ENCODE measurements at places on chromosomes 4 and X. TPM values are rescaled to one million over a fixed set of nuclear protein-coding genes. Genes with fewer than 3 reads are reported as not detected.
A peak's percentile ranks its signal among the peaks of the same experiment; 100 is the strongest.

DNA sequence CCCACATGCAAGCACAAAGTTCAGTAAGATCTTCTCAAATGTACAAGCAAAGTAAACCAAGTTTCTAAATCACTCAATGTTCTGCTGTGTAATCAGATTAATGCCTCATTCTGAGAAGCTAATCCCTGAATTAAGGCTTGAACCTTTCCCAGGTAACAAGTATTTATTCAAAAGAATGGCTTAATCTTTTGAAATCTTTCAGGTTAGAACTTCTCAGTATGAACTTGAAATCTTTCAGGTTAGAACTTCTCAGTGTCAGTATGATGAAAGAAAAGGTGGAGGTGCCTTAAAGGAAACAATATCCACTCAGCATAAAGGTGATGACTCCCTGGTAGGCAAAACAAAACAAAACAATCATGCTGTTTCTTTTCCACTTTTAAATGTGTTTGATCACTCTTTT lies 29.0 kb downstream of the TMPRSS11B start:
- no peak for DNase-seq

DNA sequence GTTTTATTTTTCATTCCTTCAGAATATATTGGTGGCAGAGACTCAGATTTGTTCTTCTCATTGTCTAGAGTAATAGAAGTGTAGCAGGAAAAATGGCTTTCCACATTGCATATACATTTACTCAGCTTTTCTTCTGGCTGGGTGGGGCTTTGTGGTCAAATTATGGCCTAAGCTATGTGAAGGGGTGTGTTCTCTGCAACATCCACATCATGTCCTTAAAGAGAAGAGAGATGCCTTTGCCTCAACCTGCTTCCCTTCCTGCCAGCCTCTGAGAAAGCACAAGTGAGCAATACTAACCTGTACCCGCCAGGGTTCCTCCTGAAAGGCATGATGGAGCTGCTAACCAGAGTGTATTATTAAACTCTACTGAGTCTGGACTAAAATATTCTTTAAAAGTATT lies 695.6 kb upstream of the FAM241A start:
- DNase-seq = no peak

- no peak for DNase-seq
Measured at GRCh38 chr4:77354550-77354949, 197.5 kb downstream of the CCNG2 start.

NMU gene
- polyA plus RNA-seq = 15.9 TPM

- no peak for DNase-seq
Measured at GRCh38 chr4:167052631-167053091, 181.6 kb downstream of the SPOCK3 start.

DNA sequence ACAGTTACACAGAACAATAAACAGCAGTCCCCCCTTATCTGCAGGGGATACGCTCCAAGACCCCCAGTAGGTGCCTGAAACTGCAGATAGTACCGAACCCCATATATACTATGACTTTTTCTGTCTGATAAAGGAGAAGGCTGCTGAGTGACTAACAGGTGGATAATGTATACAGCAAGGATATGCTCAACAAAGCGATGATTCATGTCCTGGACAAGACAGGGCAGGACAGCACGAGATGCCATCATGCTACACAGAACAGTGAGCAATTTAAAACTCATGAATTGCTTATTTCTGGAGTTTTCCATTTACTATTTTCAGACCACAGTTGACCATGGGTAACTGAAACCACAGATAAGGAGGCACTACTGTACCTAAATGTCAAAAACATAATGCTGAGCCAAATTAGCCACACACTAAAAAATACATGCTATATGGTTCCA lies 76.1 kb downstream of the MANBA start:
- DNase-seq = no peak

DNA sequence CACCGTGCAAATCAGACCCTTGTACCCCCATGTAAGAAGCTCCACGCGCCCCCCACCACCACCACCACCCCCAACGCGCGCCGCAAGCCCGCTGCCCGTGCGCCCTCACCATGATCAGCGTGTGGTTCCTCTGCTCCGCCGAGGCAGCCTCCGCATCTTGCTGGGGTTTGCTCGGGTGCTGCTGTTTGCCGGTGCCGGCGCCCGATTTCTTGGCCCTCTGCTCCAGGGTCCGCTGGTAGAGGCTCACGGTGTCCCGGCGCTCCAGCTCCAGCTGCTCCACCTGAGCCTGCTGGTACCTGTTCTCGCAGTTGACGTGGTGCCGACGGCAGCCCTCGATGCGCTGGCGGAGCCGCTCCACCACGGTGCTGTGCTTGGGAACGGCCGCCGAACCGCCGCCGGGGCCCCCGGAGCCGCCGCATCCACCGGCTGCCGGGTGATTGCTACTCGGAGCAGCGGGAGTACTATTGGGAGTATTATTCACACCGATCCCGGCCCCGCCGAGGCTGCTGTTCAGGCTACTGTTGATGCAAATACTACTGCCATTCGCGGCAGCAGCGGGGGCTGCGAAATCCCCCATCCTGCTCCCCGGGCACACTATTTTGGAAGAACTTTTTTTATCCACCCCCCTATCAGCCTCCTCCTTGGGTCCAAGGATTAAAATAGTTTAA lies 1.1 kb downstream of the MAML3 start:
- no peak for DNase-seq

DNA sequence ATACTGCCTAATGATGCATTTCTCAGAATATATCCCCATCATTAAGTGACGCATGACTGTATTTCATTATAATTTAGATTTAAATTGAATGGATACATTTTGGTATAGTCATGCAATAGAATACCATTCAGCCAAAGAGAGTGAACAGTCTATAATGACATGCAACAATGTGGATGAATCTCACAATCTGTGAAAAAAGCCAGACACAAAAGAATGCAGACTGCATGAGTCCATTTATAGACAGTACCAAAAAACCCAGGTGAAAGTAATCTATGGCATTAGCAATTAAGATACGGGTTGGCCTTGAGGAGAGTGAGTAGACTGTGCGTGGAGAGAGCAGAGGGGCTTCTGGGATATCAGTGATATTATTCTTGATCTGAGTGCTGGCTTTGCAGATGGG lies 239.7 kb upstream of the PGRMC2 start:
- no peak for DNase-seq

- no peak for DNase-seq
Measured at GRCh38 chr4:96844858-96845490, 1005.1 kb downstream of the PDHA2 start.

GRCh38 chr4:188341428-188341827 lies 202.2 kb downstream of the TRIML1 start:
- no peak for DNase-seq

QRFPR gene
- 1.8 TPM for polyA plus RNA-seq

DNA sequence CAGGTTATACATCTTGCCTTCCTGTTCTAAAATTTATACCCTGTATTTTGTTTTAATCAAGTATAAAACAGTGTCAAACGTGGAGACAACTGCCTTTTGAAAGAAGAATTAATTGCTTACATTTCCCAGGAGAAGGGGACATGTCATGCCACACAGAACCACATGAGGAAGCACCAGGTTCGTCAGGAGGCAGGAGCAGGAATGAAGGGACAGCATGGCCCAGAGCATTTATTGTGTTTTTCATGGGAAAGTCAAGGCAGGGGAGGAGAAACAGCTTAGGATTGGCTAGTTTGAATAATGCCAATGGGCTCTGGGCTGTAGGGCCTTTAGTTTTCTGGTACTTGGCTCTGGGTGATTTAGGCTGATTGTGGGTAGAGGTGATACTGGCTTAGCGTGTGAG lies 203.7 kb downstream of the CFAP299 start:
- no peak for DNase-seq

PAGE5 gene
- polyA plus RNA-seq = not detected

- no peak for DNase-seq
Measured at GRCh38 chr4:7337196-7338058, 97.3 kb downstream of the PSAPL1 start.

UGT2B15 gene
- polyA plus RNA-seq = 0.12 TPM

GRCh38 chr4:75412746-75413145 lies 101.5 kb downstream of the RCHY1 start:
- DNase-seq = no peak

FGFBP2 gene
- 0.47 TPM for polyA plus RNA-seq

GRCh38 chrX:44162964-44163475 lies 180.5 kb downstream of the EFHC2 start:
- no peak for DNase-seq

DNA sequence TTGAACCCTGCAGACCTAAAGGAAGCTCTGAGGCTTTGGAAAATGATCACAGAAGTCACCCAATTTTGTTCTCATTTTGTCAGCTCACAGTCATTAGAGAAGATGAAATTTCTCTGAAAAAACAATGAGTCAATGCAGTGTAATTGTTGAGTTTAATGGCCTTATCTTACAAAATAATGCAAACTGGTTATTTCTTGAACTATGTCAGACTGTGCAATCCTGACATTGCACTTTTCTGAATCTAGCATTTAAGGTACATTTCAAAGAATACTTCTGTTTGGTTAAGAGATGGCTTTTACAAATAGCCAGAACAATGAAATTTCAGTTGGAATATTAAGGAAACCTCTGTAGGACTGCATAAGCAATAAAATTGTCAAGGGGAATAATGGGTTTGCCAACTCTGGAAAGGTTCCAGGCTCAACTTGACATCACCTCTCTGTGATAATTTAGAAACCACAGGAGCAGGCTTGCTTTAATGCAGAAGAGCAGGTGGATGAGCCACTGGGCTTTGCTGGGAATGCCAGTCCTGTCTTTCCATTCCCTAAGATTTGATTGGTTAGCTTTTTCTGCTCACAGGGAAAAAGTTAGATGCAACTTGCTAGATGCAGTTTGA lies 222.8 kb downstream of the FRMPD4 start:
- DNase-seq = no peak

- DNase-seq = no peak
Measured at GRCh38 chr4:128332081-128332480, 44.5 kb upstream of the PGRMC2 start.

- no peak for DNase-seq
Measured at GRCh38 chr4:8728536-8729407, 136.2 kb downstream of the CPZ start.

- no peak for DNase-seq
Measured at GRCh38 chr4:54587107-54587891, 70.5 kb upstream of the KIT start.

TCEAL2 gene
- 22.9 TPM for polyA plus RNA-seq

GRCh38 chr4:6011271-6011671 lies 7.0 kb downstream of the C4orf50 start:
- no peak for DNase-seq

DNA sequence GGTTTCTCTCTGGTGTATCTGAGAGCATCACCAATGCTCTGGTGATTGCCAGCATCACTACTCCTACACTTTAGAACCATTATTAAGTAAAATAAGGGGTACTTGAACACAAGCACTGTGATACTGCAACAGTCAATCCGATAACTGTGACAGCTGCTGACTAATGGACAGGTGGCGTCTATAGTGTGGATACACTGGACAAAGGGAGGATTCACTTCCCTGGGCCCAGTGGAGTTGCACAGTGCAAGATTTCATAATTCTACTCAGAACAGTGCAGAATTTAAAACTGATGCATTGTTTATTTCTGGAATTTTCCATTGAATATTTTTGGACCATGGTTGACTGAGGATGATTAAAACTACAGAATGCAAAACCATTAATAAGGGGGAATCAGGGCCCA lies 97.8 kb downstream of the SHROOM3 start:
- DNase-seq = no peak

DNA sequence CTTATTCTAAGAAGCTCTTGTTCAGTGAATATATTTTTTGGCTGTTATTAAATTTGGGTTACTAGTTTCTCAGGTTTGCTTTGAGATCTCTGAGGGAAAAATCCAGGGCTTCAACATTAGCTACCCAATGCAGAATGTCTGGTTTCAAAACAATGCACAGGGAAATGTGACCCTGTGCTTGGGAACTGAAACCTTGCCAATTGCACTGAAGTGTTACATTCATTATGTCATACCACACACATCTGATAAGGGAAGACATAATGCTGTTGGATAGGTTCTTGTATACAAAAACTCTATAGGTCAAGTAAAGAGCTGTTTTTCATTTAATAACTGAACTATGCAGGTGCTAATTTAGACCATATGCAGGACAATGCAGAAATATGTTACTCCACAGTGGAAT lies 345.3 kb upstream of the BMP3 start:
- peak; percentile 13 for DNase-seq

DNA sequence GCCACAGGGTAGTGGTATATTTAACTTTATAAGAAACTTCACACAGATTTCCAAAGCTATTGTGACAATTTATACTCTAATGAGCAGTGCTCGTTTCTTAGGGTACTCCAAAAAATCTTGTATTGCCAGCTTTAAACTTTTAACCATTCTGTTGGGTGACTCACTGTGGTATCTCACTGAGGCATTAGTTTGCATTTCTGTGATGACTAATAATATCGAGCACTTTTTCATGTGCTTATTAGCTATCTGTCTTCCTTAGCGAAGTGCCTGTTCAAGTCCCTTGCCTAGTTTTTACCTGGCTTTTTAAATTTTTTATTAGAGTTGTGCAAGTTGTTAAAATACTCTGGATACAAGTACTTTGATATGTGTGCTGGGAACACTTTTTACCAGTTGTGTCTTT lies 5.5 kb downstream of the PNMA3 start:
- no peak for DNase-seq

ENOPH1 gene
- 73.6 TPM for polyA plus RNA-seq

GRCh38 chr4:8907596-8908205 lies 36.1 kb upstream of the HMX1 start:
- DNase-seq = no peak

Data from left renal cortex interstitium (tissue), 4 donors.